CD4-positive, alpha-beta T cell treated with Interleukin-4 for 4 hours (primary cell): ENCODE measurements at places on chromosomes 5 and 9.

DNA sequence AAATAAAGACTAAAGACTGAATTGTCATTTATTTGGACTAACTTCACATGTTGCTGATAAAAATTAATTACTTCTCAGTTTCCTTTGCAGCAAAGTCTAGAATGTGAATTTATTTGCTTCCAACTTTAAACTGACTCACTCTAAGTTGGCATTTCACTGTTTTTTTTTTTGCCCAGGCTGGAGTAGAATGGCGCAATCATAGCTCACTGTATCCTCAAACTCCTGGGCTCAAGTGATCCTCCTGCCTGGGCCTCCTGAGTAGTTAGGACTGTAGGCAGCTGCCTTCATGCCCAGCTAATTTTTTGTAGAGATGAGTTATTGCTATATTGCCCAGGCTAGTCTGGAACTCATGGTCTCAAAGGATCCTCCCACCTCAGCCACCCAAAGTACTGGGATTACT lies 3.5 kb downstream of the CCNB1 start:
- no peak for DNase-seq

- DNase-seq = no peak
Observed at GRCh38 chr5:135446615-135447014, 533 bp downstream of the DCANP1 start.

GRCh38 chr5:6710551-6711318 lies 2.5 kb upstream of the TENT4A start:
- DNase-seq = no peak

- DNase-seq = no peak
Observed at GRCh38 chr5:54040804-54041203, 269.6 kb downstream of the ARL15 start.

DNA sequence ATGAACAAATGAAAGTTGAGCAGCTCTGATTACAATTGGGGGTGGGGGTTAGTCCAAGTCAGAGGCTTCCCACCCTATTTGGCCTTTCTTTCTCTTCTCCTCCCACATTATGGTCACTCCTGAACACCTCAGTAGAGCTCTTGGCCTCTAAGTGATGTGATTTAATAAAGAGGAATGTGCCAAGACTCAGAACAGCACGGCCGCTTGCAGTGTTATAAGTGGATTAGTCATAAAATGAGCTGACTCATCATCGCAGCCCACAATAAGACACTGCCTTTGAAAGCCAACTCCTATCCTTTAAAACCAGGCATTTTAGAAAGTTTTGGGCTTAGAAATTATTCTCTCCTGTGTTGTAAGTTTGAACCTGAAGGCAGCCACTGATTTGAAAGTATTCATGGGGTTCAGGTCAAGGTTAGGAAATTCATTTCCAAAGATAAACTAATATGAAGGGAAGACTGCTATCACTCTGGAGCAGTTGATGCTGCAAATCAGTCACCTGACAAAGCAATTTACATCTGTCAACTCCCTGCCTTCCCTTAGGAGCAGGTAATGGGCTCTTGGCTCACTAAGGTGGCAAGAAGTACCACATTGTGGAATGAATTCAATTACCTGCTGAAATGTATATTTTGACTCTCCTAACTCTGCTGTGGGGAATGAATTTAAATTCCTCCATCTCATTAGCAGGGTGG lies 283.6 kb upstream of the NMUR2 start:
- no peak for DNase-seq

DNA sequence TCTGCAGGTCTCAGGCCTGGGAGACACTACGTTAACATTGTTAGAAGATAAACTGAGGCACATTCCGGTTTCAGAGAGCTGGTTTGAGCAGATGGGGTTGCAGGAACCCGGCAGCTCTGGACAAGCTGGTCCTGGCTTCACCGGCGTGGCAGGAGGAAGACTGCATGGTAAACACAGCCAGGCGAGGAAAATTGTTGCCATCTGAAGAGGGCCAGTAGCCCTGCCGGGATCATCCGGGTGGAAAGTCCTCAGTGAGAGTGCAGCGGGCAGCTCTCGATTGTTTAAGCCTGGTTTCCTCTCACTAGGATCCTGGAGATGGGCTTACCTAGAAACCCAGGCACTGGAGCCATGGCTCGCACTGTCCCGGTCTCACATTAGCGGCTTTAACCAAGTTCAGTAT lies 226.9 kb downstream of the IRX2 start:
- DNase-seq = no peak

- peak; percentile 58 for DNase-seq
Observed at GRCh38 chr9:35748858-35749514, at the start of the genes GBA2 and RGP1. GBA2 (minus strand) TSS chr9:35749228; CDS start chr9:35748704, 524 bp downstream. RGP1 (plus strand) TSS chr9:35749287; CDS start chr9:35749756, 469 bp downstream.

- no peak for DNase-seq
Observed at GRCh38 chr5:2900360-2900759, 148.9 kb upstream of the IRX2 start.

DNA sequence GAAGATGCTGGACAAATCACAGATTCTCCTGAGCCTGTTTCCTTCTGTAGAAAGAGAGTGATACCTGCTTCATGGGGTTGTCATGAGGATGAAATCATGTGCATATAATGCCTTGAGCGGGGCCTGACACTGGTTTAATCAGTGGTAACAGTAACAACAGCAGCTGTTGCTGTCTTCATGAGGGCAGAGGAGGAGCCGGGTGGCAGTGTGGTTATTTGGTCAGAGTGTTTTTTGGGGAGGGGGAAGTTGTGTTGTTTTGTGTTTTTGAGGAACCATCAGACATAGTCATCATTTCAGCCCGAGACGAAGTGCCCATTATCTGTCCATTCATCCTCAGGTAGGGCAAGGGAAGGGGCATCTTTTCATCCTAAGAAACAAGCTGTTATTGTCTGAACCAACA lies 44.0 kb downstream of the NEURL1B start:
- no peak for DNase-seq

DNA sequence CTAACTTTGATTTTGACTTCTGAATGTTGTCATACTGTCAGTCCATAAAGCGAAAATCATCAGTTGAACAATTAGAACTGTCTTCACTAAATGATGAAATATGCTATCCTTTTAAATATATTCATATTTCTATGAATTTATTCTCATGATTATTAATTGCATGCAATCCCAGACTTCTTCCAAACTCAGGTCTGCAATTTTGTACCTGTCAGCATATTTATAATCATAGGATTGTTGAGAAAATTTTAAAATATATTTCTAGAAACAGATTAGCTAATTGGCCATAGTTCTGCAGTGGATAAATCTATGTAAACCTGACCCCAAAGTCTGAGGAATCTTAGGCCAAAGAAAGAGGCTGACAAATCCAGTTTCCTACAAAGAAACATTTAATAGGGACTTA lies 347.5 kb downstream of the SLCO4C1 start:
- no peak for DNase-seq

GRCh38 chr5:176436656-176437055 lies 11.5 kb upstream of the FAF2 start:
- no peak for DNase-seq

DNA sequence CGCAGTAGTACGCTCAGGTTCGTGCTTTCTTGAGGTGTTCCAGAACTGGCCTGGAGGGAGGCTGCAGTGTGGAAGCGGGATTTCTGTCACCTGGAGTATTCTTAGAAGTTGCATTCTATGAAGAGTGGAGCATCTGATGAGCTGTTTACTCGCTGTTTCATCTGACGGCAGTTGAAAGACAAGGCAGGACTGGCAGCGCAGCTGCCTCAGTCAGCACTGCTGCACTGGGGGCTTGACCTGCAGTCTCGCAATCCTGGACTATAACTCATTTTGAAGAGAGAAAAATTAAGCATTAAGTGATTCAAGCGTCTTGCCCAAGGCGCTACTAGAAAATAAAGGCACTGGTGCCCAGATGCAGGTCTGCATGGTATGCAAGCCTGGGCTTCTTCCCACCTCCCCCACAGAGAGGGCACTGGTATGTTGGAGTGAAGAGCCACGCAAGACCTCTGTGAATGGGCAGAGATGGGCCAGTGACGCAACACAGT lies 10.6 kb downstream of the TENT4A start:
- no peak for DNase-seq

- DNase-seq = no peak
Observed at GRCh38 chr5:62692946-62693713, 114.5 kb downstream of the LRRC70 start.

DNA sequence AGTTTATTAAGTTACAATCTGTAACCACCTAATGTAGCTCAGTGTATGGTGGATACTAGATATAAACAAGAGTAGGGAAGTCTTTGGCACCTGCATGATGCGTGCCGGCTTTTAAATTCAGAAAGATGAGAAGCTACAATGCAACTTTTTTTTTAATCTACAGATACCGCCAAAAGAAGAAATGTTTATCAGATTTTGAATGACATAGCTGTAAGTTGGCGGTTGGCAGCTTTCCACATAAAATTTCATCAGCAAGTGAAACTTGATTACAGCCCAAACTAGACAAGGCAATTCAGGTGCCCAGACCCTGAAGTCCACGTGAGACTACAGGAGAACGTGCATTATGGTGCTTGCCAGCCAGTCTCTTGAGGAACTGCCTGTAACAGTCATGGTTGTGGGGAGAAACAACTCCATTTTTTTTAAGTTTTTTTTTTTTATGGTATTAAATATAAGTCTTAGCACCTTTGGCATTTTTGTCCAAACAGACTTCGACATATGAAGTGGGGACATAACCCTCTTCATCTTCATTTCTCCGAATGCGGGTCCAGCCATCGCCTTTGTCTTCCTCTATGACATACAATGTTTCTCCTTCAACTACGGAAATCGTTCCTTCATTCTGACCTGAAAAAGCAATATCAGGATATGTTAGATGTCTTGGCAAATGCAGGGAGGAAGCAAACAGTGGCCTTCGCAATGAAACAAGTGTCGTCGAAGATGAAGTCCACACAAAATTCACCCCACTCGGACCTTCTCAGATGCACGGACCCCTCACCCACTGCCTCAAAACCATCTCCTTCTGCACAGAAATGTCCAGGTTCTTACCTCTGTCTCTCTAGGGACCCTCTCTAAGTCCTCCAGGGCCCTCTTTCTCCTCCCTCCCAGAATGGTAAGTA lies 60.4 kb downstream of the USP20 start:
- DNase-seq = peak; percentile 54

GRCh38 chr9:129826344-129826743 lies 2.4 kb upstream of the TOR1A start:
- DNase-seq = no peak

- no peak for DNase-seq
Observed at GRCh38 chr9:105475302-105475701, 27.5 kb downstream of the FSD1L start.

DNA sequence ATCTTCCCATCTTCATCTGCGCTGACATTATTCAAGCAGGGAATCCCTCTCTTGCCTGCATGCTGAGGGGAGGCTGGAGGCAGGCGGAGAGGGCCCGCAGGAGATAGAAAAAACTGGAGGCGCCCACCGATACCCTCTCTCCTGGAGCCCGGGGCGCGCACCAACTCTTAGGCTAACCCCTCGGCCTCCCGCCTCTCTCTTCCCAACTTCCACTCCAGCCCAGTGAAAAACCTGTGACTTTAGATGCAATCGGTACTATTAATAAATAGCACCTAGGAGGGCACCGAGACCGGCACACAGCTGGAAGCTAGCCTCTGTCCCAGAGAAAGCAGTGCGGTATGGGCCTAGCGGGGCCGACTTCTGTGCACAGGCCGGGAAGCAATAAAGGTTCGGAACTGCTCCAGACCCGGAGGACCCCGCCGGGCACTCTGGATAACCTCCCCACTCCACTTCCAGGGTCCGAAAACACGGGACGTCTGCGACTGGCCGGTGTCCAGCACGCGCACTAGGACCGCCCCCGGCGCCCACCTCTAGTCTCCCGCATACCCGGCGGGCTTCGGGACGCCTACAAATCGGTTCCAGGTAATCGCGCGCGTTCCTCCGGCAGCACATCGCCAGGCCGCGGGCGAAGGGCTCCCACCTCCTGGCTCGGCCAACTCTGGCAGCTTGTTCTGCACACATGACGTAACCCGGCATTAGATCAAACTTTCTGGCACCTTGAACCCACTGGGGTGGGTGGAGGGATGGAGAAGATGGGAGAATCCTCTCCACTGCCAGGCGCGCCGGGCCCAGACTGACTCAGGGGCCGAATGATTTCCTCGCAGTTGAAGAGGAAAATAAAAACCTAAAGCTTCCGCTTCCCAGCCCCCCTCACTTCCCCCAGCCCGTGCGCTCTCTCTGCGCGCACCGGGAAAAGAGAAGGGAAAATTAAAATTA lies 1.4 kb downstream of the EFNA5 start:
- DNase-seq = no peak

- no peak for DNase-seq
Observed at GRCh38 chr5:137395011-137395755, 103.9 kb downstream of the SPOCK1 start.

GRCh38 chr5:171897231-171897630 lies 109.2 kb downstream of the FBXW11 start:
- DNase-seq = no peak

DNA sequence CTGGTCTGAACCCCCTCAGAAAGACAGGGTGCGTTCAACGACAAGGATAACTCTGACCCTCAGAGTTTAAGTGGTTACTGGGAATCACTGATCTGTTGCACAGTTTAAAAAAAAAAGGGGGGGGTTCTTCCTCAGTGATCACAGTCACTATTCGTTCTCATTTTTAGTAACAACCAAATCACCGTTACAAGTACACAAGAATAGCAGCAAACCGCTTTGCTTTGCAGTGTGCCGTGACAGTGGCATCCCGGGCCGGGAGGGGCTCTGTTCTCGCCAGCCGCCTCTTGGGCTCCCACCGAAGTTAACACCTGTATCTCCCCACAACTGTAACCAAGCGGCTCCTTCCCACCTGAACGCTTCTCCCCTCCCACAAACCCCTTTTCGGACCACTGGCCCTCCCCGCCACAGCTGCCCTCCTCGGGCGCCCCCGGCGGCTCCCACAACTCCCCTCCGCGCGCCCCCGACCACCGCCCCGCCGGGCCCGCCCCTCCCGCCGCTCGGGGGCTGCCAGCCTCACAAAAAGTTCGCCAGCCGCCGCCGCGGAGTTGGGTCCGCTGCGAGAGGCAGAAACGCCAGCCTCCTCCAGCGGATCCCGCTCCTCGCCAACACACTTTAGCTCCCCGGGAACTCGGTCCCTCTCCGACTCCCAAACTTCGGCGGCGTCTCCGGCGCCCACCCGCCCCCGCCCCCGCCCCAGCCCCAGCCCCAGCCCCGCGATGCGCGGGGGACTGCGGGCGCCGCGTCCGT lies 1.2 kb downstream of the SSBP2 start:
- peak; percentile 33 for DNase-seq

DNA sequence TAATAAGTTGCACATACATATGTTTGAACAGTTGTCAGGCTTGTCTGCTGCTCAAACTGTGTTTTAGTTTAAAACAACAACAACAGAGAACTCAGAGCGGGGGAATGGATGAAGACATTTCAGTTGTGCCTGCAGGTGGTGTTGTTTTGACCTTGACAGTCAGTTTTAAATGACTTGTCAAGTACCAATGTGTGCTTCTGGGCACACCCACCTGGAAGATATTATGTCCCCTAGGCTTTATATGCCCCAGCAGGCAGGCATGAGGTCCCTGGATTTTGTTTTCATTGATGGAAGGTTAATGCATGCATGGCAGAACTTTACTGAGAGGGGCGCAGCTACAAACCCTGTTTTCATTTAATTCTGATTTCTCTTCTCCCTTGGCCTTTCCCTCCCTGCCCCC lies 84.6 kb downstream of the AOPEP start:
- no peak for DNase-seq

DNA sequence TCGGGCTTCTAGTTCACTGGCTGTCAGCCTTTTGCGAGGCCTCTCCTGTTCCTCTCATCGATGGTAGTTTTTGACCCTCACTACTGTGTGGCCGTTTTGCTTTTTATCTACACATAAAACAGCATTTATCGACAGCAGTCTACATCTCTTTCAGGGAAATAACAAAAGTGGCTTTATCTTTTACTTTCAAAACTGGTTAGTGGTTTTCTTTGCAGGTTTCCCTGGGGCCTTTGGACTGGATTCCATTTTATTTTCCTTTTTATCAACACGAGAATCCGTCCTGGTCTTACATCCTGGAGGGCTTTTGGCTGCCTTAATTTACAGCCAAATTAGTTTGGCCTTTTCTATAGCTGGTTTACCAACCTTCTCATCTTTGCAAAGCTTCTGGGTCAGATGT lies 793 bp upstream of the PKD2L2 start:
- DNase-seq = no peak
